ENCODE measurements at places on chromosomes 7 and 10. TPM values are rescaled to one million over a fixed set of nuclear protein-coding genes. Genes with fewer than 3 reads are reported as not detected.

NUTM2A gene
- total RNA-seq, result 0.17 TPM

BAIAP2L1 gene
- total RNA-seq, result 11.1 TPM

AGAP3 gene
- total RNA-seq, result 41.6 TPM

PKD2L1 gene
- not detected for total RNA-seq

GALNT17 gene
- not detected for total RNA-seq
